ENCODE measurements at places on chromosomes 5 and 9.

- DNase-seq: no peak
These were observed 199.8 kb downstream of the MAPKAP1 start for GRCh38 chr9:125507226-125507625.

DNA sequence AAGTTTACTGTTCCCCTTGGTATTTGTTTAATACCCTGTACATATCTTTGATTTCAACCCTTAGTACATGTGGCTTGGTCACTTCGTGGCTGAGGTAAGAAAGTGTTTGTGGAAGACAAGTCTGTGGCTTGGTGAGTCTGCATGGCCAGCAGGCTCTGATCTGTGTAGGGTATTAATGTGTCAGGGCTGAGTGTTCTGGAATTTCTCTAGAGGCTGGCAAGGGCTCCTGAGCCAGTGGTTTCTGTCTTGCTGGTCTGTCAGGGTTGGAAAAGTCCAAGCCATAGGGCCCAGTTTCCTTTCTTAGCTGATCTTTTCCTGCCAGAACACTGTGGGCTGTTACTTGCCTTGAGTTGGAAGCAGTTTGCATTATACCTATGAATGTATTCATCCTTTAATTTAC is 48.0 kb upstream of the FBXL7 start:
- no peak for DNase-seq

DNA sequence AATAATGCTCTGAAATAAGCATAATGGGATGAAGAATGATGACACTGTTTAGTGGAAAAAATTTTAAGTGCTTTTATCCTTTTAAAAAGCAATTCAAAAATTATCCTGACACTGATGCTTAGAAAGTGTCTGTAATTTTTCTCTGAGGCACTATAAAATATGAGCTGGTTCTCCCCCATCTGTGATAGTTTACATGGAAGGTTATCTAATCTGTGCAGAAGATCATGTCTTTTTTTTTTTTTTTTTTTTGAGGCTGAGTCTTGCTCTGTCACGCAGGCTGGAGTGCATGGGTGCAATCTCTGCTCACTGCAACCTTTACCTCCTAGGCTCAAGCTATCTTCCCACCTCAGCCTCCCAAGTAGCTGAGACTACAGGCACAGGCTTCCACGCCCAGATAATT is 15.2 kb upstream of the TAF11L2 start:
- no peak for DNase-seq

DNA sequence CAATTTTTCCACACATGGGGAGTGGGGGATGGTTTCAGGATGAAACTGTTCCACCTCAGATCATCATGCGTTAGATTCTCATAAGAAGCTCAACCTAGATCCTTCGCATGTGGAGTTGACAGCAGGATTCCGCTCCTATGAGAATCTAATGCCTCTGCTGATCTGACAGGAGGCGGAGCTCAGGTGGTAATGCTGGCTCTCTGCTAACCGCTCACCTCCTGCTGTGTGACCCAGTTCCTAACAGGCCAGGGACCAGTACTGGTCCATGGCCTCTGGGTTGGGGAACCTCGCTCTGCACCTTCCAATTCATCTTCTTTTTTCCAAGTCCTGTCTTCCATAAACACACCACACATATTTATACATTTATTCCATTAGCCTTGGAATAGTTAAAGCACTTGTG is 33.0 kb downstream of the POU5F2 start:
- no peak for DNase-seq

DNA sequence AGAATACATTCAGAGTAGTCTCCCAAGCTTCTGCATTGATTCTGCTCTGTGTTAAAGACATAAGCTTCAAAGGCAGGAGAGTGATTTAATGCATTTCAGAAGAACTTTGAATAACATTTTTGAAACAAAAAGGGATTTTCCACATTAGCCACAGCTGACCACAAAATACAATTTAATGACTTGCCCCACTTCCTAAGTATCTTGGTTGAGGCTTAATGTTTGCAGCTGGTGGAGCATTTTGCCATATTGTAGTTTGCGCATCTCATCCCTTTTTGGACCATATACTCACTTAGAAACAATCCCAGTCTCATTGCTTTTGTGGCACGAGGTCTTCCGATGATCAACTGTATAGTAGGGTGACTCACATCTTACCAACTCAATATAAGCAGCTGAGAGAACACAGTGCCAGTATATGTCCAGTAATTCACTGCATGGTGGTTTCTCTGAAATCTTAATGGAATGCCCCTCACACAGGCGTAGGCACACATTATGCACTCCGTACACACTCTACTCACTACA is 455.8 kb upstream of the PTGER4 start:
- DNase-seq: no peak

- DNase-seq: no peak
These were observed 191.4 kb upstream of the SGCD start for GRCh38 chr5:156135531-156135930.

Data from omental fat pad (tissue), 4 donors.